ENCODE measurements at places on chromosomes 16 and 17.

DNA sequence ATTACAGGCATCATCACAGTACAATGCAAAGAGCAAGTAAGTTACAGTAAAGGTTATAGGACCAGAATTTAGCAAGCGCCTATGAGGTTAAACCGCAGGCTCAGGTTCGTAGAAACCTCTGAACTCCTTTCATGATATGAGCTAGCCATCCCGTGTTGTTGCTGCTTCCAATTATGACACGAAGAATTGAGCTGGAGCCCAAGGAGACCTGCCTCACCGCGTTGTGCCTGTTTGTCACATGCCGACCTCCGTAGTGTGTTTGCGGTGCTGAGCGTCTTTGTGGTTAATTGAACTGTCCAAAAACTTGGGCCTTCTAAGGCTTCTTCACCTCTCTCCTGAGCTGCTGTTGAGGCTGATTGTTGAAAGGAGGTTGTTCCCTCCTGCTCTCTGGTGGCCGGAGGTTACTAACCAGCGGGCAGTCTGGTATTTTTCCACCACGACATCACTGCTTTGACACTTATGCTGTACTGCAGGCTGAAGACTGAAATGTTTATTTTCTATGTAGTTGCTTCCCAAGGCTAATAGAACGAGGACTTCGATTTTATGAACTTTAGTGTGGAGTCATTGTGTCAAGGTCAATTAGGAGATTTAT, 67.5 kb downstream of the SEC14L1 start:
- DNase-seq: no peak

DNA sequence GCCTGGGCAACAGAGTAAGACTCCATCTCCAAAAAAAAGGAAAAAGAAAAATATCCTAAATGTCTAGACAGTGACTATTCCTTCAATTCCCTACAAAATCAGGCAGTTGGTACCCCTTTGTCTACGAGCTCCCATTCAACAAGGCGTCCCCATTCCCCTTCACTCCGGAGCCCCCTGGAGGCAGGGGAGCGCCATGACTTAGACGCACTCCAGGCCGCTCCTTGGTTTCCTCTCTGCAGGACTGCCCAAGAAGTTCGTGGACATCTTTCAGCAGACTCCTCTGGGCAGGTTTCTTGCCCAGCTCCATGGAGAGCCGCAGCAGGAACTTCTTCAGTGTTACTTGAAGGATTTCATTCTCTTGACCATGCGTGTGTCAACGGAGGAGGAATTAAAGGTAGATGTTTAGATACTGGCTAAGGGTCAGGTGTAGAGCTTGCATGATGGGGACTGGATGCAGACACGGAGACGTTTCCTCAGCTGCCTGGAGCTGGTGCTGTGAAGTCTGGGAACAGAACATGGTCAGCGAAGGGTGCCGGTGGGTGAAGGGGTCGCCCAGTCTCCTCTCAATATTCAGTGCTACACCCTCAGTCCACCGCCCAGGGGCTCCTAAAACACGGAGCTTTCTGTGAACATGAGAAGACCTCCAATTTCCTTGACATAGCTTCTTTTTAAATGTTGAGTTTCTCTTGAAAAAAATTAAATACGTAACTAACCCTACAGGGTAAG, 53.3 kb upstream of the ENDOV start:
- no peak for DNase-seq

GRCh38 chr16:80883816-80884215, 79.4 kb upstream of the CDYL2 start:
- DNase-seq: no peak

GRCh38 chr17:73192206-73192893, 505 bp upstream of the COG1 start:
- peak; percentile 87 for DNase-seq

DNA sequence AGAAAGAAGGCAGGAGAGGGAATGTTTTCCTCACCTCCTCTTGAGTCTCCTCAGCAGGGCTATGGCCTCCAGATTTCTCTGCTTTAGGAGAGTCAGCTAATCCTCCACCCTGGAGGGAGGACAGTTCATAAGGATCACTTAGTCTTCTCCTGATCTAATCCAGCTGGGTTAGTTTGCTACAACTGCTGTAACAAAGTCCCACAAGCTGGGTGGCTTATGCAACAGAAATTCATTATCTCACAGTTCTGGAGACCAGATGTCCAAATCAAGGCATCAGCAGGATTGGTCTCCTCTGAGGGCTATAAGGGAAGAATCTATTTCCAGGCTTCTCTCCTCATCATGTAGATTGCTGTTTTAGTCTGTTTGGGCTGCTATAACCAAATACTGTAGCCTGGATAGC, 40.6 kb upstream of the XYLT1 start:
- DNase-seq: no peak

- DNase-seq: no peak
These were observed 221.8 kb upstream of the CDH5 start for GRCh38 chr16:66144641-66145040.

DNA sequence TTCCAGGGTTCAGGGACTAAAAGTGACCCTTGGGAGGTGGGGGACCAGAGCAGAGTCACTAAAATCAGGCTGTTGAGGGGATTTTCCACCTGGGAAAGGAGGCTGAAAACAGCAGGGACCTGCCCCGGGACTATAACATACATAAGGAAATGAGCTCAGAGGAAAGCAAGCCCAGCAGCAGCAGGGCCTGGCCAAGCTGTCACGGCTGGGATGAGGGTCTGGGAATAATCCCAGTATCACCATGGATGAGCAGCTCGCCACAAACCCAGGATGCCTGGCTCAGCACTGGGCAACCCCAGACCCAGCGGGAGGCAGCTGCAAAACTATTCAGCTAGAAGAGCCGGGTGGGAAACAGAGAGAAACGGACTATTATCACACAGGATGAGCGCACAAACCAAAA, 72.4 kb downstream of the RPH3AL start:
- DNase-seq: no peak

DNA sequence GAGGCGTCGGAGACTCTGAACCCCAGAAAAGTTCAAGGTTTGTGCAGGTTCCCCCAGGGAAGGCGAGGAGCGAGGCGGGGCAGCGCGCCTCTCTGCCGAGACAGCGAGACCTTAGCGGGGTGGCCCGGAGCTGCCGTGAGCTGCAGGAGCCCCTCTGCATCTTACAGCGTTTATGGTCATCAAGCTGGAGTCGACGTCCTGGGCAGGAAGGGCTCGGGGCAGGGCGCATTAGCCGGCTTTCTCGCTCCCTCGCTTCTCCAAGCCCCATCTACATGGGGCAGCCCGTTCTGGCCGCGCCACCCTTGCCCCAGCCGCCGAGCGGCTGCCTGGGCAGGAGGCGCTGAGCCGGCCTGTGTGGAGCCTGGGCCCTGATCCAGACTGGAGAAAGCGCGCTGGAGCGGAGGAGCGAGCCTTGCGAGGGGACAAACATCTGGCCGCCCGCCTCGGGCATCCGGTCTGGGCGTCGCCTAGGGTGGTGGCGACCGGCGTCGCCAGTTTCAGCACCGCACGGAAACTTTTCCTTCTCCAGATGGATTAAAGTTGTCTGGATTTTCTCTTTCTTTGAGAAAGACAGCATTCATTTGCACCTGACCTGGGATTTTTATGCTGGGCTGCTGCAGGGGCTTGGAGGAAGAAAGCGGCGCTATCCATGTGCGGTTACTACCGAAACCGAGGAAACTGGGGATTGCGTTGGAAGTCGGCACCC, 750 bp downstream of the TMEM132E start:
- peak; percentile 59 for DNase-seq

DNA sequence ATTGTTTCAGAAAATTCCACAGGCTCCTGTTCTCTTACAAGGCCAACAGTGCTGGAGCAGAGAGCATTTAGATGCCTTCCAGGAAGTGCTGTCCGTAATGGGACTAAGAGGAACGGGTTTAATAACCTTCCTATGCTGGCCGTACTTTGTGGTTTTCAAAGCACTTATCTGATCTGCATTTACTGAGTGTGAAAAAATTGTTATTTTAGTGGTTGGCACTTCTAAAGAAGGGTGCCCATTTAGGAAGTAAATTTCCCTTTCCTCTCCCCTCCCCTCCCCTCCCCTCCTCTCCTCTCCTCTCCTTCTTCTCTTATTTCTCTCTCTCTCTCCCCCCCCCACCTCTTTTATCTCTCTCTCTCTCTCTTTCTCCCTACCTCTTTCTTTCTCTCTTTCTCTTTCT, 72.0 kb upstream of the DNAJA2 start:
- DNase-seq: no peak

Data from GM13977 (cell line).